Activated CD8-positive, alpha-beta T cell treated with anti-CD3 and anti-CD28 coated beads for 36 hours (primary cell): ENCODE measurements at places on chromosomes 2 and 18. TPM values are rescaled to one million over a fixed set of nuclear protein-coding genes. Genes with fewer than 3 reads are reported as not detected.
A peak's percentile ranks its signal among the peaks of the same experiment; 100 is the strongest.

DNA sequence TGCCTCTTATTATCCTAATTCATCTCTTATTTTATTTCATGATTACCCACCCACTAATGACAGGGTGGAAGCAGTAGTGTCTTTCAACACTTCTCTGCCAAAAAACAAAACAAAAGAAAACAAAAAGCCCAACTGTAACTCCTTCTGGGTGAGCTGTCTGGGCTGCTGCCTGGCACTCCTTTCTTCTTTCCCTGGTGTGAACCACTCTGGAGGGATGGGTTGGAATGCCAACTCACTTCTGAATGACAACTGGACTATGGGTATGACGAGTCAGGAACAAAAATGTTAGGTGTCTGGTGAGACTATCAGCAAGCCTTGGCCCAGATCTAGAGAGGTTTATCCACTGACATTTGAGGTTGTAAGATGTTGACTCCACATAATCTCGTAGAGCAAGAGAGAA, 88.3 kb upstream of the ITGB6 start:
- DNase-seq = no peak

GRCh38 chr18:34867520-34867919, 157.4 kb downstream of the DTNA start:
- peak; percentile 38 for DNase-seq

- no peak for DNase-seq
Measured at GRCh38 chr2:58032016-58032763, 14.4 kb upstream of the VRK2 start.

- DNase-seq = no peak
Measured at GRCh38 chr2:221096706-221097567, 475.2 kb downstream of the EPHA4 start.

GRCh38 chr2:128377071-128377910, 58.6 kb upstream of the HS6ST1 start:
- no peak for DNase-seq

DNA sequence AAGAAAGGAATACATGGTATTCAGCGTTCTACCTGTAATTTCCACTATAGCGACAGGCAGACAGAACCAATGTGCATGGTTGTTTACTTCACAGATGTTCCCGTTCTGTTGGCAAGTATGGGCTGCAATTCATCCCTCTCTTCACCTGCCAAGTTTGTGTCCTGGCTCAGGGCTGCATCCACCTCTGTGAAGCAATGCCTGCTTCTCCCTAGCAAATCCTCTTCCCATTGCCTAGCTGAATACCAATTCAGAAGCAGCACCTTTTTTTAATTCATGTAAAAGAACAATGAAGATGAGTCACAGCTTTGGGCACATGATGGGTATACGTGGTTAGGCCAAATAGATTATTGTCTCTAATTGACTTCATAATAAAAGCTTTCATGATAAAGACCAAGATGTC, 54.7 kb upstream of the LRATD1 start:
- DNase-seq = no peak

DNA sequence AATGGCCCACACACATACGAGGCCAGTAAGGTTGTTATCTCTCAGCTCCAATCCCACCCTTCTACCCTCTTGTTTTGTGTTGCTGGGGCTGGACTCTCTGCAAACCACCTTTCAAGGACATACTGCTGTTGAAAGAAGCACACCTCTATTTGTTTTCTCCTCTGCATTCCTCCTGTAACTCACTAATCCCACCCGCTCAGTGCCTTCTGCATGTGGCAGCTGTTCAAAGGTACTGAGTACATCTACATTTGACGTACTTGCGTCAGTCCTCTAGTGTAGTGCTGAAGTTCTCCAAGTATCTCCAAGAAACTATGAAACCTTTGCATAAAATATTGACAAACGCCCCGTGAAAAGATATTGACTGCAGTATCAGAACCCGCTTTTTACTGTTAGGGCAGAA, 310.6 kb downstream of the AFF3 start:
- no peak for DNase-seq

DNA sequence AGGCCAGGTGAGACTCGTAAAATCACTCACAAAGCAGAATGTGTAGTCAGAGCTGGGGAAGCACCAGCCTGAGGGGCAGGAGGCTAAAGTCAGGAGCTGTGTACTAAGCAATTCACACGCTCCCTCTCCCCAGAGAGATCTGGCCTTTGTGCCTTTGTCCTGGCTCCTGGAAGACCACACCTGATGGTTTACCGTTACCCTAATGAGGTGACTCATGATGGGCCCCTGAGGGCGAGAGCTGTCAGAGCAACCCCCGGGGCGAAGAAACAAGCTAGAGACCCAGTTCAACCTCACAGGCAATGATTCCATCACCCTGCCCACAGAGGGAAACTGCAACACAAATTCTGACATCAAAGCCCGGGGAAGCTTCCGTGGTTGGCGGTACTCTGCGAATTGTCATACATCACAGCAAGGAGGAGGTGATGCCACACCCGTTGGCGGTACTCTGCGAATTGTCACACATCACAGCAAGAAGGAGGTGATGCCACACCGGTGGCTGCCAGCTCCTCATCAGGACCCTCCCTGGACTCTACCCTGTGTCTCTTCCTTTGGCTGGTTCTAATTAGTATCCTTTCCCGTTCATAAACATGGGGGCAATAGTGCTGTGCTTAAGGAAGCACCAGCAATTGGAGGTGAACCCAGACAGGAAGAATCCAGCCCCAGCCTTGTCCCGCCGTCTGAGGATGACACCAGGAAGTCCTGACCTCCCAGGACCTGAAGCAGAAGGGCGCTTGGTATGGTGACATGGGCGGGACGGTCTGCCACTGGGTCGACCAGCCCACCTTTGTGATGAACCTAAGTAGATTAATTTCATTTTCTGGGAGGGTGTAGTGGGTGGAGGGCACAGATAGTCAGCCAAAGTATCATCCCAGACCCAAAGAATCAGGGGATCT, 30.5 kb downstream of the B3GNT7 start:
- peak; percentile 79 for DNase-seq

GRCh38 chr18:497688-498087, 2.8 kb downstream of the COLEC12 start:
- no peak for DNase-seq

DNA sequence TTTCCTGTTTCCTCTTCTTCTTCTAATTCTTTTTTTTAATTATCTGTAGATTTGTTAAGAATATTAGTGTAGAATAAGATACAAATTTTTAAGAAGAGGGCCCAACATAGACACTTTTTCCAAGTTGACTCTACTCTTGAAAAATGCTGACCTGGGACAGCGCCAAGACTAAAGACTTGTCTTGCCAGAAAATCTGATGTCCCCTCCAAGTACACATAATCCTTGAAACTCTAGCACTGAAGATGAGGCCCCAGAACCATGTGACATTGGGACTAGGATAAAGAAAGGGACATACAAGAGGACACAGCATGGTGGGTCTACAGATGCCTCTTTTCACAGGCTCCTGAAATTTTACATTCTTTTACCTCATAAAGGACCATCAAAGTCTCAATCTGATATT, 271.6 kb upstream of the SESTD1 start:
- DNase-seq = no peak

DNA sequence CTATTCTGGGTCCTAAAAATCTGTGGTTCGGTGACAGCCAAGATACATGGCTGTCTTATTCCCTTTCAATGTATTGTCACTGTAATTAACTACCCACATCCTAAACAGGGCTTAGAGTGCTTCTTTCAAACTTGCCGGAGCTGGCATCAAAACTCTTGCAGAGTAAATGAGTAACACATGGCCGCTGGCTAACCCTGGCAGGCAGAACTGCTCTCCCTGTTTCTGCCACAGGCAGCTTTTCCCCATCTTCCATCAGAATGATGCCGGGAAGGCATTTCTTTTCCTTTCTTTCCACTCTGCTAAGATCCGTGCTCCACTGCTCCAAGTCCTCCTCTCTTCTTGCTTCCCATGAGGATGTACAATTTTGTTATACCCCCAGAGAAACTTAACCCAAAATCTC, 54.8 kb upstream of the PTPRM start:
- no peak for DNase-seq

GRCh38 chr2:226274143-226274542, 525.5 kb downstream of the IRS1 start:
- DNase-seq = no peak

DNA sequence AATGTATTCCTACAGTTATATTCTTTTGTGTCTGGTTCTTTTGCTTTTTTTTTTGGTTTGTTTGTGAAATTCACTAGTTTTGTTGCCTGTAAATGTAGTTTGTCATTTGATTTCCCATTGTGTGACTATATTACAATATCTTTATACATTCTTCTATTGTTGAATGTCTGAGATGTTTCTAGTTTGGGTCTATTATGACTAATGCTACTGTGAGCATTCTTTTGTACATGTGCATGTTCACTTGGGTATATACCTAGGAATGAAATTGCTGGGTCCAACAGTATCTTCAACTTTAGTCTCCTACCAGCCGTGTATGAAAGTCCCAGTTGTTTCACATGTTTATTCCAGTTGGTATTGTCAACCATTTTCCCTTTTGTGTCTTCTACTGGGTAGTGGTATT, 112.7 kb upstream of the RBMS1 start:
- no peak for DNase-seq

GRCh38 chr2:109064660-109065390, 64.2 kb upstream of the SH3RF3 start:
- no peak for DNase-seq

DNA sequence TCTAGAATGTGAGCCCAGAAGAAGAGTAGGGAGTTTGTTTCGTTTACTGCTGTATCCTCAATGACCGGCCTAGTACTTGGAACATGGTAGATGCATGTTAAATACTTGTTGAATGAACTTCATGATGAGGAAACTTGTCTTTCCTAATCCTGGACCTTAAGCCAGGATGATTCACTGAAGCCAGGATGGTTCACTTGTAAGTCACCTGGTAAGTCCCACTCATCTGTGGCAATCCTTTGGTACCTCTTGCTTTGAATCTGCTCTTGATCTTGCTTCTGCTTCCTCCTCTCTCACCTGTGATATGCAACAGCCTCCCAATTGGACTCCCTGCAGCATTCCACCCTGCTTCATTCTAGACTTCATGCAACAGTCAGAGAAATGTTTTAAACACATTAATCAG, 43.6 kb downstream of the QPCT start:
- DNase-seq = no peak

- DNase-seq = no peak
Measured at GRCh38 chr2:85400023-85400422, 10.1 kb downstream of the CAPG start.

GRCh38 chr2:98634406-98635092, 26.2 kb downstream of the UNC50 start:
- peak; percentile 81 for DNase-seq

GRCh38 chr2:241799522-241800197, 9.3 kb upstream of the NEU4 start:
- DNase-seq = no peak

DNA sequence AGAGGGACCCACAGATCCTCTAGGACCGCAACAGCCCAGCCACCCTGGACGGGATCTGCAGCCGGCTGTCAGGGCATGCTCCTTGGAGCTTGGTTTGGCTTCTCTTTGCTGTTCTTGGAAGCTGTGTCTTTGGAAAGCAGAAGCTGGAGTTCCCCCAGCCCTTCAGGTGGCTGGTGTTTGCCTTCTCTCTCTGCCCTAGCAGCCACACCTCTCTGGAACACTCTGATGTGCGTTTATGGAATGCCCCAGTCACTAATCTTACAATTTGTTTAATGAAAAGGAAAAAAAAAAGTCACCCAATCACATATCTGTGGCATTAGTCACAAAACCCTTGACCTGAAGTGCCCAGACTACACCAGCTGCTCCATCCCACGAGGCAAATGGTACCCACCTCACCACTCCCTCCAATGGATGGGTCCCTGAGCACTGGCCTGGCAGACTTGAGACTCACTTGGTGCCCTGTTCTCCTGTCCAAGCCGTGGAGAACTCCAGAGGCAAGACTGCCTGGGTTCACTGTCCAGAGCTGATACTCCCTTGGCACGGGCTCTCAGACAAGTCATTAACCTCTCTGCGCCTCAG, 70.2 kb upstream of the DAPL1 start:
- no peak for DNase-seq

DNA sequence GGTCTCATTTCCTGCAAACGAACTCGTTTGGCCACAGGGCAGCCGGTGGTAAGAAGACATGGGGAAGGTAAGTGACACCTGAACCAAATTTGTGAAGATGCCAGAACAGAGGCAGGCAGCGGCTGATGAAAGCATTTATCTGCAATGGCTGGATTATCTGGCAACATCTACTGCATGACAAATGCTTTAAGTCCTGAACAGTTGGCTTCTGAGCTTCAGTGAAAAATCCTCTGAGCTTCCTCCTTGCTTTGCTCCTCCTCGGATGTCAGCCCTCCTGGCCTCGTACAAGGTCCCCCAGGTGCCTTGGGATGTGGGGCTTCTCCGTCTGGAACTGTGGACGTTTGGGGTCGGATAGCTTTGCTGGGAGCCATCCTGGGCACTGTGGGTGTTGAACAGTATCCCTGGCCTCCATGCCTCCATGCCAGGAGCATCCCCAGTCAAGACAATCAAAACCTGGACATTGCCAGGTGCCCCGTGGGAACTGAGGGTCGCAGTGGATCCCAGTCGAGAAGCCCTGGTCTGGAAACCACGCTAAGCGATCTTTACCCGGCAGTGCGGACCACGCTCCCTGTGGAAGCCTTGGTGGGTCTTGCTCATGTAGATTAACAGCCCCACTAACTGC, 49.3 kb downstream of the KCNG2 start:
- no peak for DNase-seq

DNA sequence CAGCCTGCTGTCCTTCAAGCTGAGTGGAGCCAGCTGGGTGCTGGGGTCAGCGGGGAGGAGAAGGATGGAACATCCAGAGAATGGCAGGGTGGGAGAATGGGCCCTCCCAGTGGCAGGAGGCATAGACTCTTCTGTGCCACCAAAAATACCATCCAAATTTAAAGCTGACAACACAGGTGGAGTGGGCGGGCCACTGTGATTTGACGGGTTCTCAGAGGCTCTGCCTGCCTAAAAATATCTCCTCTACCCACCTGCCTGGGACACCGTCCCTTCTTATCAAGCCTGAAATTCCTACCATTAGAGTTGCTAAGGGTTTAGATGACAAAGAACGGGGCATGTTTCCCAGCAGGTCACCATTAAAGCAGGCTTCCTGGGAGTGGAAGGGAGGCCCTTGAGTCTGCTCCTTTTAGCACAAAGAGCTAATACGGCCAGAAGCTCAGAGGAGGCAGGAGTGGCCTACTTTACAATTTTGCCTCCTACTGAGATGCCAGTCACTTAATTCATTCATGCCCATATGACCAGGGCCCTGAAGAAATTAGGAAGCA, 19.8 kb upstream of the MARCHF4 start:
- no peak for DNase-seq

GRCh38 chr18:59357928-59358327, 1.1 kb downstream of the LMAN1 start:
- peak; percentile 19 for DNase-seq

- DNase-seq = no peak
Measured at GRCh38 chr2:12316476-12316875, 400.3 kb upstream of the TRIB2 start.

- no peak for DNase-seq
Measured at GRCh38 chr2:146287281-146287680, 1557.5 kb upstream of the ACVR2A start.

The TRIM43 gene
- not detected for total RNA-seq

The DLX1 gene
- not detected for total RNA-seq

The LYG2 gene
- not detected for total RNA-seq

The STK25 gene
- total RNA-seq = 104 TPM

The NPHP1 gene
- total RNA-seq = 1.3 TPM

The ANAPC1 gene
- 118 TPM for total RNA-seq

The HAT1 gene
- 75.2 TPM for total RNA-seq

The CHRNA1 gene
- not detected for total RNA-seq

The CNGA3 gene
- not detected for total RNA-seq

The COLEC12 gene
- not detected for total RNA-seq

The GREB1L gene
- total RNA-seq = not detected

The ZNF397 gene
- total RNA-seq = 17.9 TPM

The ANKRD29 gene
- total RNA-seq = not detected

The RAB27B gene
- not detected for total RNA-seq

The IL1F10 gene
- total RNA-seq = not detected
